ENCODE measurements at places on chromosomes 16 and 17.
A peak's percentile ranks its signal among the peaks of the same experiment; 100 is the strongest.

GRCh38 chr17:1558401-1558800, 4.2 kb downstream of the PITPNA start:
- DNase-seq, result no peak

DNA sequence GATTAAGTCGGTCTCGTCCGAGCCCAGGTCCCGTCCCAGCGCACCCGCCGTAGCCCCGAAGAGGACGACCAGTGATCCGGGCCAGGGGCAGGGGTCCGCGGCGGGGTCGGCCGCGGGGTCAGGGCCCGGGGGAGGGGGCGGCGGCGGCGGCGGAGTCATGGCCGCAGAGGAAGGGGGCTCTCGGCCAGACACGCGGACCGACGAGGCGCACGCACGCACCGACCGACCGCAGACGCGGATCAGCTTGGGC, at the start of gene ESRP2:
TSS of gene ESRP2 (minus strand) at position 241 of the 250 bp plus-strand sequence. CDS start at position 159, 82 bp downstream.
- no peak for DNase-seq

- peak; percentile 39 for DNase-seq
These were observed 29.7 kb downstream of the RAI1 start for GRCh38 chr17:17710728-17711541.

GRCh38 chr17:60641810-60642220, 35.8 kb upstream of the BCAS3 start:
- peak; percentile 62 for DNase-seq

DNA sequence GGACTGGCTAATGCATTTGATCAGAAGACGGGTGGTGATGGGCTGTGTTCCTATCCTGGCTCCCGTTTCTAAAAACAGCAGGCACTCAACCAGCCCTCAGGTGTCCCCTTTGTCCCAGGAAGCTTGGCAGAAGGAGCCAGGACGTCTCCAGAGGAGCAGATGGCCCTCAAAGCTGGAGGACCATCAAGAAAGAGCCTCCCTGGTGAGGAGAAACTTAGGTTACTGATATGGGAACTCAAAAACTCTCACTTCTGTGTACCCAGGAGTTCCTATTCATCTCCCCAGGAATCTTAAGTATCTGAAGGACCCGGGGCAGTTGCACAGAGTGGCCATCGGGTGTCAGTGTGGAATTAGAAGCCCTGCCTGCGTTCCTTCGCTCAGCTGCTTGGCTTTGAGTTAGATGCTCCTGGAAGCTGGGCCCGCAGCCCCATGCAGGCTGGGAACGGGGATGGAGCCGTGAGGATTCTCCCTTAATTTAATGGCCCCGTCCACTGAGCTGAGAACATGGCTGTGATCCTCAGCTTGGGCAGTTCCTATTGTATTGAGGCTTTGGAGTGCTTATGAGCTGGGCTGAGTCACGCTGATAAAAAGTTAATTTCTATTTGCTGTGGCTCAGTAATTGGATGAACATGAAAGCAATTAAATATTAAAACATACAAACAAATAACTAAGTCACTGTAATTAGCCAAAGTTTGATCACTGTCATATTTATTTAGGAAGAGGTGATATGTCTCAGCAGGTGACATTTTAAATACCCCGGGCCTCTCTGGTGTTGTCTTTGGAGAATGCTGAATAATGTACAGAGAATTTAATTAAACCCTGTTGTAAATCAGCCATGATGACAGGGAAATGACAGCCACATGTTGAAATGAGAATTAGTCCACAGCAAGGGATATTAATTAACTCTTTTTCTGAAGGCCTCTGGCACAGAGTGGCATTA, 402.1 kb downstream of the SEC14L1 start:
- peak; percentile 71 for DNase-seq

DNA sequence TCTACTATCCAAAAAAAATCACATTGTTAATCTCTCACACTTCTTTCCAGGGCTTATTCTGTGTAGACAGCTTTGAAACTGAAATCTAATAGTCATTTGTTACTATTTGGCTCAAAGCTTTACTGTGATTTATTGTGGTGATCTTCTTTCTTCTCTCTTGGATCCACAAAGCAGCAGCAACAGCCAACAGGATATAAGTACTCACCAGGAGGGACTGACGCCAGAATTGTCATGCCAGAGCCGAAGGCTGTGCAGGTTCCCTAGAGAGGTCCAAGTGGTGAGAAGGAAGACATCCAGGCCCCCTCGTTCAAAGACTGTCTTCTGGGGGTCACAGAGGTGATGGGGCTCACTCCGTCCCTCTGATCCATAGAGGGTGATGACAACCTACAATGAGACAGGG, 33.3 kb downstream of the PKD1L3 start:
- DNase-seq, result no peak
